ENCODE measurements at places on chromosomes 6 and 20.

- DNase-seq = no peak
Measured at GRCh38 chr6:44110005-44110676, 17.1 kb downstream of the MRPL14 start.

DNA sequence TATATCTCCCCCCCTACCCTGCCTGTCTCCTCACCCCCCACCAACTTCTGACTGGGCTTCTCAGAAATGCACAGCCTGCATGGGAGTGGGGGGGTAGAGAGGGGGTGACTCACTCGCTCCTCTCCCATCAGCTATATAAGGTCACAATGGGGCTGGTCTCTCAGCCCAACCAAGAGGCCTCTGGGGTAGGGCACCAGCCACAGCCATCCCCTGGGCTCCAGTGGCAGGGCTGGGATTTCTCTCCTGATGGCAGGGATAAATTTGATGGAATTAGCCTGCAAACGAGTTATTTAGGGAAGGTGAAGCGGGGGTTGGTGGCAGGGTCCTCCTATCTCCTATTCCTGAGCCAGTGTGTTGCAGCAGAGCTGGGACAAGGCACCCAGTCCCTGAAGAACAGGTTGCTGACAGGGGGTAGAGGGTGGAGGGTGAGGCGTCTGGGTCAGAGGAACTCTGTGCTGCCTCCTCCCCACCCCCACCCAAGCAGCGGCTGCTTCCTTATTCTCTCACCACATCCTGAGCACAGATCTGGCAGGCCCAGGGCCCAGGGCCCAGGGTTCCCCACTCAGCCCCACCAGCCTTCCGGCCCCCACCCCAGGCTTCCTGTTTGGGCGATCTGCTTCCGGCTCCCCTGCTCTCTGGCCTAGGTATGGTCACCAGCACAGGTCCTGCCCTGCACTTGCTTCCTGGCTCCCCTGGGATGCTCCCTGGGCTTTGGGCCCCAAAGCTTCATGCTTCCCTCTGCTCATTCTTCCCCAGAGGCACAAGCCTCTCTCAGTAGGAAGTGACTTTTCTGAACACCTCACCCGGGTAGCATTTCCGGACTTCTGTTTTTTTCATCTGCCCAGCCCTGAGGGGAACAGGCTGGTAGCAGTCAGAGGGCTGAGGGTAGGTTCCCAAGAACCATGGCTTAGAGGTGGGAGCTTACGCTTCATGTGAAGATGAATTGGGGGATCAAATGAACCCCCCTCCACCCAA, 4.0 kb downstream of the PPP1R18 start:
- DNase-seq = peak; percentile 82

DNA sequence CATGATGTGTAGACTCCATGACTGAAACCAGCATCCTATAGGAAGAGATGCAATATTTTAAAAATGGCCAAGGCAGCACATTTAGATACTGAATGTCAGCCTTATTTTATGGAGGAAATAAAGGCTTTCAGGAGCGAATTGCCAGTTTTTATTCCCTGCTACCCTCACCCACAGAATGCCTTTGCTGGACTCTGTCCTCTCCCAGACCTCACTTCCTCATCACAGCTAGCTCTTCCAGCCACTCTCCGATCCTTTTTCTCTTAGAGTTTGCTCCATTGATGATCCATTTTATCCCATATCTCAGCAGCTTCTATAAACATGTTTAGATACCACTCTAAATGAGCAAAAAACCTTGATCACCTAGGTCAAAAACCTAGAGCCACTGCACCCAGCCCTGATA, 137.7 kb downstream of the LRRC1 start:
- DNase-seq = no peak

GRCh38 chr20:32585011-32585585, at the start of gene NOL4L:
Gene NOL4L, minus strand, starts transcription at chr20:32585333. Its CDS starts 443 bp downstream, at chr20:32584890.
- peak; percentile 47 for DNase-seq

- no peak for DNase-seq
Measured at GRCh38 chr6:90118581-90118980, 178.1 kb downstream of the BACH2 start.

- DNase-seq = no peak
Measured at GRCh38 chr6:136921381-136921935, 643 bp upstream of the SLC35D3 start.

GRCh38 chr6:39223061-39223460, 6.2 kb downstream of the KCNK5 start:
- no peak for DNase-seq

- no peak for DNase-seq
Measured at GRCh38 chr6:1993042-1993441, 252.4 kb downstream of the GMDS start.

DNA sequence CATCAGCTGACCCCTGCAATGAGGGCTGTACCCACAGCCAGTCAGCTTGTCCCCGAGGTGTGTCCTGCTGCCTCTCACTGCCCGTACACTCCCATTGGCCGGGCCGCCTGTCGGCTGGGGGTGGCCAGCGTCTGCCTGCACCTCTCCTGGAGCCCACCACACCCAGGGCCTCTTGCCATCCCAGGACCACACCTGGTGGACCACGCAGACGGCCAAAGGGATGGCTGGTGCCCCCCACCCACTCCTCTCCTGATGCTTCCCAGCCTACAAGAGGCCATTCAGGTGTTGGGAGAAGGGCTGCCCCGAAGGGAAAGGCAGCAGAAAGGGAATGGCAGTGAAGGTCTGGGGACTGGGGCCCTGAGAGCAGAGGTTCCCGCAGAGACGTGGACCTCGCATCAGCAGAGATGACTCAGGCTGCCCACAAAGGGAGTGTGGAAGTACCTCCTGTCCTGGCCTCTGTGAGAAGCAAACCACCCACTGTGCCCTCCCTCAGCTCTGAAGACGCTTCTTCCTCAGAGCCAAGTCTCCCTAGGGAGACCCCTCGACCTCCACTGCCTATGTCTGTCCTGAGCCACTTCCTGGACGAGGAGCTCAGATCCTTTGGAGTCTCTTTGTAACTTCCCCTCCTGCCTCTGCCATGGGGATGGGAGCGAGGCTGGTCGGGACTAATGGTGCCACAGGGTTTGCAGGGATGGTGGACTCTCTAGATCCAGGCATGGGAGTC, 60.9 kb downstream of the PYGB start:
- DNase-seq = no peak

All from T-helper 1 cell (primary cell).